ENCODE measurements at places on chromosomes 13 and 19. TPM values are rescaled to one million over a fixed set of nuclear protein-coding genes. Genes with fewer than 3 reads are reported as not detected.

The DCT gene
- not detected for total RNA-seq

The SPIB gene
- not detected for total RNA-seq

The ZNF625 gene
- 4.1 TPM for total RNA-seq

The ZFP82 gene
- total RNA-seq: 3.3 TPM

The MAST1 gene
- not detected for total RNA-seq

The ZNF93 gene
- total RNA-seq: 11.4 TPM
